EL (cell line): ENCODE measurements at places on chromosomes 7 and 10.
A peak's percentile ranks its signal among the peaks of the same experiment; 100 is the strongest.

GRCh38 chr10:10977978-10978377 is 39.7 kb upstream of the CELF2 start:
- peak; percentile 14 for DNase-seq

DNA sequence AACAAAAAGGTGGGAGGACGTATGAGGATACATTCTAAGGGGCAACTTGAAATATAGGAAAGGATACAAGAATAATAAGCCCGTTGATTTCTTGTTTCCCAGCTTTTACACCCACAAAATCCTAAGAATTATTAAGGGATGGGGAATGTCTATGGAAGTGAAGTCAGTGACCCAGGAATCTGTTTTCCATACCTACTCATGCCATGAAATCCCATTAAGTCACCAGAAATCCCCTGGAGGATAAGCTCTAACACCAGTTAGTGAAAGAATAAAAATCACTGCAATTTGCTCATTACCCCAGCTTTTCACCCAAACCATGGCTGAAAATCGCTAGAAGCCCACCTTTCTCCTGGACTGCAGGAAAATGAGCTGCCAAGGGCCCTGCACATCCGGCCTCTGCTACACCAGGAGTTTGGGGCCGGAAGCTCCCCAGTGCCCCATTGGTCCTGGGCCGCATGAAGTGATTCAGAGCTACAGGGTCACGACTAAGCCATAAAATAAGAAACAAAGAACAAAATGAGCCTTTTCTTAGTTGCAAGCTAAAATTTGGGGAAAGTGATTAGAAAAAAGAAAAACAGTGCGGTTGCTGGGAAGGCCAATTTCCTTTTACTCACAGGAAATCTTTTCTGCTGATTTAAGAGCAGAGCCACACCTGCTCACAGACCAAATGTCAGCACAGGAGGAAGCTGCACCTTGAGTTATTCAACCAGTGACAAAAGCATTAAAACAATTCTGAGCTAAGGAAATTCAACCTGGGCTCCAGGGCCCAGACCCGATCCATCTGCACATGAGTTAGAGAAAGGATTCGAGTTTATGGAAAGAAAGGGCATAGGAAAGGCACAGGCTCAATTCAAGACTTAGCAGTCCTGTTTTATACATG is 40.3 kb downstream of the HIPK2 start:
- peak; percentile 51 for DNase-seq

- no peak for DNase-seq
These were observed 278.7 kb upstream of the NEBL start for GRCh38 chr10:21175797-21176196.

DNA sequence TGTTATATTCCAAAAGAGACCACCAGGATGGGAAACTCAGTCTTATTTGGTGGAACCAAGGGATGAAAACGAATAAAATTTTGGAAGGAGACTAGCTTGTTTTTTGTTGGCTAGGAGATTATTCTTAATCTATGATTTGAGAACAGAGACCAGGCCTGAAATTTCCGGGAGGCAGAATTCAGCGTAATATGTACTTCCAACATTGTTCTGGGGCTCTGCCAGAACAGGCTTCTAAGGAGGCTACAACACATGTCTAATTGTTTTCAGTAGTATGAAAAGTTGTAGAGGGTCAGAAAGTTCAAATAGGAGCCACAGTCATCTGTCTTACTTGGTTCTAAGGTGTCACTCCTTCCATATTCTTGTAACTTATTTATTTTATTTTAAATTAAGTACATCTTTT is 1.7 kb downstream of the DDX21 start:
- DNase-seq = peak; percentile 21

- no peak for DNase-seq
These were observed 53.1 kb downstream of the SHOC2 start for GRCh38 chr10:110972231-110973134.

DNA sequence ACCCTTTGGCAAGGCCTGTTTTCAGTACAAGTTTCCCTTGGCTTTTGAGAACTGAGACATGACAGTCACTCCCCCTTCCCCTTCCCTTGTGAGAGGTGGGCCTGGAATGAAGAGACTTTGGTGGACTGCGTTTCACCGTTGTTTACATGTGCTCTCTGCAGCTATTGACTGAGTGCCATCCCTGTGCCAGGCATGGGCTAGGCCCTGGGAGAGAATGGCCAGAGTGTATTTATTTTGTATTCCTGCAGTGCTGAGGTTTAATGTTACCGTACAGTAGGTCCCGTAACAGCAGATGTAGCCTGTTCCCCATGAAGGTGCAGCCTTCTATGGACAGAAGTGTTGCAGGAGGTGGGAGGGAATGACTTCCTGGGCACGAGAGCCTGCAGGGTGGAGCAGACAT is 50.0 kb downstream of the TACR2 start:
- no peak for DNase-seq

- no peak for DNase-seq
These were observed 24.2 kb downstream of the GPER1 start for GRCh38 chr7:1112109-1112508.

GRCh38 chr7:48691788-48692187 is 232.6 kb upstream of the CDC14C start:
- DNase-seq = no peak

- DNase-seq = no peak
These were observed 1.2 kb downstream of the EZH2 start for GRCh38 chr7:148882841-148883265.

DNA sequence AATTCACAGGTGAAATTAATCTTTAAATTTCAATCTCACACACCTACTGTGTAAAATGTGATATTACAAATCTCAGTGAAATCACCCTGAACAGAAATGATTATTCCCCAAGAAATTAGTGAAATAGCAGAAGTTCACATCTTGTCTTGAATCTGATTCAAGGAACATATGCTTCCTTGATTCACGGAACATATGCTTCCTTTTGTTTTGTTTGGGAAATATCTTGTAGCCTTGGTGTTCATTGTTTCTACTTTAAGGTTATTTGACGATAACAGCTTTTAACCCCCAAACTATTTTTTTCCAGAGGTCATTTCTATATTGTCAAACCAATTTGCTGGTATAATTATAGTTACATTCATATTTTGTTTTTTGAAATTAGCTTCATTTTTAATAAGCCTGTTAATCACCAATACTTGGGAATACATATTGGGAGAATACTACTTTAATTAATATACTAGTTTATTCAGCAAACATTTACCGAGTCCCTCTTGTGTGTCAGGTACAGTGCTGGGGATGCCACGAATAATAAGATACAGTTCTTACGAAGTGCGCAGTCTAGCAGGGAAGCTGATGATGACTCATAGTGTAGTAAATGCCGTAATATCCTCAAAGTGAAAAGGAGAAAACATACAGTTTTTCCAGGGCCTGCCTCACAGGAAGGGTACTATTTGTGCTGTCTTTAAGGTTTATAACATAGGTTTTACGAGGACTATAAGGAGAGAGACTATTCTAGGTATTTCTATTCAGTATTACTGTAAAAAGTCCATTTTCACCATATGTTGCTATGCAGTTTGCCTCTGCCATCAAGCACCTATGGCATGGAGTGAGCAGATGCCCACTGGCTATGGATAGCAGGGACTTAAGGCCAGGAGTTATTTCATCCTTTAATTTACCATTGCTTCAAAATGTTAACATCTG is 32.5 kb downstream of the PRKAR2B start:
- DNase-seq = no peak

DNA sequence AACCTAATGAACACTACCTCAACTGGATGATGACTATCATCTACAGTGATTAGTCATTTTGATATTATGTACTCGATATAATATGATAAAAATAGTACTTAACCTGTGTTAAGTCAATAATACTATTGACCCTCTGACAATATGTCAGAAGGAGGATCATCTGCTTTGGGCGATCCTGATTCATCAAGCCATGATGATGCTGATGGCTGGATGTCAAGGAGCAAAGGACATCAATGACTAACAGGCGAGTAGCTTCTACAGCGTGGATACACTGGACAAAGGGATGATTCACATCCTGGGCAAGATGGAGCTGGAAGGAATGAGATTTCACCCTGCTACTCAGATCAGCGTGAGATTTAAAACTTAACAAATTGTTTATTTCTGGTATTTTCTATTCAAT is 94.4 kb upstream of the SKAP2 start:
- DNase-seq = peak; percentile 89

GRCh38 chr7:98687111-98687751 is 70.1 kb downstream of the NPTX2 start:
- no peak for DNase-seq

- peak; percentile 3 for DNase-seq
These were observed 23.9 kb upstream of the PNLIPRP3 start for GRCh38 chr10:116403740-116404250.

GRCh38 chr7:103637094-103637493 is 191.1 kb upstream of the SLC26A5 start:
- peak; percentile 91 for DNase-seq

- DNase-seq = no peak
These were observed 445.7 kb downstream of the ADRA2A start for GRCh38 chr10:111522551-111522950.

- no peak for DNase-seq
These were observed 16.0 kb upstream of the KIF5B start for GRCh38 chr10:32072025-32072800.

DNA sequence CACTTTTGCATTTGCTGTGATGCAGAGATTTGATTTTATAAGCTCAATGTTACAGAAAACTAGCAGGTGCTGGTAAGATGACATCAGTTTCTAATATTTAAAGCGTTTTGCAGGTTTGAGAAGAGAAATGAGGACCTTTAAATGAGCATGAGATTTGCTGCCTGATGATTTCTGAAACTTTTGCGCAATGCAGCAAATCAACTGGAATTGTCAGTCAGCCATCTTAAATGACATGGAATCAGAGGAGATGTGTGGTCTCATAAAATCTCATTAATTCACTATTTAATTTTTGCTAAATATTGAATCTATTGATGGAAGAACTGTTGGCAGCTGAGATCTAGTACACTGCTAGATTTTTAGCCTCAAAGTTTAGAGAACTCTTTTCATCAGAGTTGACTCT is 3.9 kb downstream of the RBM17 start:
- DNase-seq = no peak

GRCh38 chr10:88409236-88409635 is 173.9 kb downstream of the RNLS start:
- peak; percentile 5 for DNase-seq

DNA sequence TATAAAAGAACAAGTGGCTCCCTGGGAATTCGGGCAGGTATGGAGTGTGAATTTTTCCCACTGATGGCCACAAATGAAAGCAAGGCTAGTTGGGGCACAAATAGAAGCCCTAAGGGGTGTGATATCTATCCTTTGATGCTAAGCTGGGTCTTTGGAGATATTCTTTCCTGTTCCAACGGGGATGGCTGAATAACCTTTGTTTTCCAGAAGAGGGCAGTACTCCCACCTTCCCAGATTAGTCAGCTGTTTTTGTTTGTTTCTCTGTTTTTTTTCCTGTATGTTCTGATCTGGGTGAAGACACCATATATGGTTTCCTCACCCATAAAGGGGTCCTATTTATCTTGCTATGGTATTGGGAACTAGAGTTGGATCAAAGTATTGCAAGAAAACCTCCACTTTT is 947.7 kb upstream of the SORCS1 start:
- DNase-seq = no peak

- no peak for DNase-seq
These were observed at the start of gene SNCG for GRCh38 chr10:86958116-86958900. SNCG (plus strand) TSS chr10:86958599; CDS start chr10:86958698, 99 bp downstream.

DNA sequence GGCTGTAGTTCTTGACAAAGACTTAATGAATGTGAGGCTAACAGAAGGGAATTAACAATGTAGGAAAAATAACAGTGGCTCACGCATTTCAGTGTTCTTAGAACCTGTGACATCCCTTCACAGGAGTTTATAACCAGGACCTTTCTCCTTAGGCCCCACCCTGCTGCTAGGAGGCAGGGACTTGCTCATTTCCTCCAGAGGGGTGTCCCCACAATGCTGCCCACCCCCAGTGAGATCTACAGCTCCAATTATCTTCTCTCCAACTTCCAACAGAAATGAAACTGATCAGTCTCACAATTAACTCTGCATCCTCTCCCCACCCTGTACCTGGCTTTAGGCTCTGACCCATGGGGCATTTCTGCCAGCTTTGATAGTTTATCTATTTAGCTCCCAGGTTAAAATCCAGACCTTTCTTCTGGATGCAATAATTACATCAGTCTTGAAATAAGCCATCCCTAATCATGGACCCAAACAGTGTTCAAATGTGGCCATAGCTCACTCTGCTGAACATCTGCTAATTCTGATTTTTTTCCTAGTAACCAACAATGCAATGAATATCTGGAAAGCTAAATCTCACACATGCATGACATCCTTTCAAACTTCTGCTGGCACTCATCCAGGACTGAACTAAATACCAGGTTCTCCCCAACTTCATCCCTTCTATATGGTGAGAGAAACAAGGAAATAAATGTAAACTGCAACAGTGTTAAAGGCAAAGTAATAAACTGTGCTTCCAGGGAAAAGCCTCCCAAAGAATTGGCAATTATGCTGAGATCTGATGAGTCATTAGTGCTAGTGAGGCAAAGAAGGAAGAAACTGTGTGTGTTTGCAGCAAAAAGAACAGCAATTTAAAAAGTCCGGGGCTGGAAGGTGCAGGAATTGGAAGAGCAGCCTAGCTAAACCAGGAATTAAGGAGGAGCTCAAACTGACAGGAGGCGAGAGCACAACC is 64.6 kb downstream of the HERPUD2 start:
- DNase-seq = peak; percentile 45

DNA sequence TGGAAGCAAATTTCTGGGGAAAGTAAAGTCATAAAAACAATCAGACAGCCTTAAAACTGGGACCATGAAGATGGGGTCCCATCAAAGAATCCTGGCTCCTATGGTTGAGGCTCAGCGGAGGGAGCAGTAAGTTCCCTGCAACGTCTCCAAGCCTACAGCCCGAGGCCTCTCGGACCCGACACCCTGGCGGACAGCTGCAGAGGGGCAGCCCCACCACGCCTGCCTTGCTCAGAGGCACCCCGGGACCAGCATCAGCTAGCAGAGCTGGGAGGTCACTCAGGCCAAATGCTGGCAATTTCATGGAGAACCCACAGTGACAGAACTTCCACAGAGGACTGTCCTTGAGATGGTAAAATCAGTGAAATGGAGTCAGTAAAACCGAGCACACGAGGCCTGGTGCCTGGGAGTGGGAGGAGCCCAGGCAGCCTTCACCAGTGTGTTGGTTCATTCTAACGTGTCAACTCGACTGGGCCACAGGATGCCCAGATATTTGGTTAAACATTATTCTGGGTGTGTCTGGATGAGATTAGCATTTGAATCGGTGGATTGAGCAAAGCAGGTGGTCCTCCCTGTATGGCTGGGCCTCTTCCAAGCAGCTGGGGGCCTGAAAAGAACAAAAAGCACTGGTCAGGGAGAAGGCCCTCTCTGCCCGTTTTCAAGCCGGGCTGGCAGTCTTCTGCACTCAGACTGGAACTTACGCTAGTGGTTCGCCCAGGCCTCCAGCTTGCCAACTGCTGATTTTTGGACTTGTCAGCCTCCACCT is 96.2 kb upstream of the INSIG1 start:
- no peak for DNase-seq

DNA sequence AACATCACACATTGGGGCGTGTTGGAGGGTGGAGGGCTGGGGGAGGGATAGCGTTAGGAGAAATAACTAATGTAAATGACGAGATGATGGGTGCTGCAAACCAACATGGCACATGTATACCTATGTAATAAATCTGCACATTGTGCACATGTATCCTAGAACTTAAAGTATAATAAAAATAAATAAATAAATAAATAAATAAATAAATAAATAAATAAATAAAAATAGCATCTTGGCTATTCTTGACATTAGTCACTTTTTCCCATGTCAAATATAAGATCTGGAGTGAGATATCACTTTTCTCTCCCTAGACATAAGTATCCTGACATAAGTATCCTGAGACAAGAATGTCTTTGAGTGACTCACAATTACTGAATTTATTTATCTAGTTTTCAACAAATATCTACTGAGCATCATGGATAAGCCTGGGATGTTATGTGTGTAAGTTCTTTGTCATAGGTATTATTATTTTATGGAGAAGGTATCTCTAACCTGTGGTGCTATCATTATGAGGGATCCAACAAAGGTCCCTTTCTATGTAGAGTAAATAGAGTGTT is 691.3 kb downstream of the SORCS1 start:
- peak; percentile 21 for DNase-seq
